GM18507 (cell line): ENCODE measurements at places on chromosomes 12 and 14.
A peak's percentile ranks its signal among the peaks of the same experiment; 100 is the strongest.

DNA sequence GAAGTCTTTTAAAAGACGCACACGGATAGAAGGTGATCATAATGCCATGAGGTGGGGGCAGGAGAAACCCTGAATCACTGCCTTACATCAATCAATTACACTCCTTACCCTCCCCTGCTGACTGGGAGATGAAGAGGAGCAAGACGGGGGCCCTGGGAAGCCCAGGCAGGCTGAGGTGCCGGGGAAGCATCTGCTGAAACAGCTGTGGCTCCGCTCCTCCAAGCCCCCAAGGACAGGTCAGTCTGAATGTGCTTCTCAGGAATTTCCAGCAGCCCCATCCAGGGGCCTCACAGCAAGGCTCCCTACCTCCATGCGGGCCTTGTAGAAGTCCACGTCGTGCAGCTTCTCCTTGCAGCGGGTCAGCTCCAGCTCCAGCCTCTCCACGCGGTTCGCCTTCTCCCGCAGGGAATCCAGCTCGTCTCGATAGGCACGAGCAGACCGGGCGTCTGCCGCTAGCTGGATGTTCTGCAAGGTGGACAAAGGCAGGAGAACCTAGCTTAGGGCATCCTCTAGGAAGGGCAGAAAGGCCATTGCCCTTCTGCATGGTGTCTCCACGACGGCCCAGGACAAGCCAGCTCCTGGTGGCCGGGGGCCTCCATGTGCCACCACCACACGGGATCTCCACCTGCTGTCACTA lies 79.8 kb downstream of the CCDC88C start:
- no peak for DNase-seq

- DNase-seq, result no peak
These were observed 11.7 kb upstream of the RPS6KL1 start for GRCh38 chr14:74934476-74935359.

- DNase-seq, result peak; percentile 22
These were observed 594 bp downstream of the ARHGDIB start for GRCh38 chr12:14960548-14961465.

GRCh38 chr14:63182968-63183367 lies 21.3 kb upstream of the RHOJ start:
- DNase-seq, result no peak

GRCh38 chr14:44449680-44450079 lies 57.4 kb downstream of the FSCB start:
- DNase-seq, result no peak

GRCh38 chr12:109608270-109608669 lies 34.7 kb downstream of the MVK start:
- DNase-seq, result no peak

GRCh38 chr12:92226071-92226661 lies 80.5 kb upstream of the BTG1 start:
- DNase-seq, result no peak

- no peak for DNase-seq
These were observed 150.9 kb downstream of the EMP1 start for GRCh38 chr12:13347241-13348043.

GRCh38 chr12:131555197-131555846 lies 155.6 kb upstream of the SFSWAP start:
- no peak for DNase-seq

GRCh38 chr12:121769297-121769830 lies 24.1 kb downstream of the RHOF start:
- DNase-seq, result no peak

- DNase-seq, result no peak
These were observed 2.0 kb upstream of the SOS2 start for GRCh38 chr14:50233166-50233950.

GRCh38 chr12:47808574-47809365 lies 10.9 kb downstream of the HDAC7 start:
- no peak for DNase-seq

- no peak for DNase-seq
These were observed 194.6 kb downstream of the PAX9 start for GRCh38 chr14:36856095-36856878.

GRCh38 chr12:92485351-92486348 lies 217.1 kb upstream of the PLEKHG7 start:
- DNase-seq, result no peak

GRCh38 chr12:122004633-122005071 lies 17.0 kb upstream of the BCL7A start:
- no peak for DNase-seq

GRCh38 chr12:100248886-100249285 lies 18.0 kb downstream of the DEPDC4 start:
- no peak for DNase-seq

DNA sequence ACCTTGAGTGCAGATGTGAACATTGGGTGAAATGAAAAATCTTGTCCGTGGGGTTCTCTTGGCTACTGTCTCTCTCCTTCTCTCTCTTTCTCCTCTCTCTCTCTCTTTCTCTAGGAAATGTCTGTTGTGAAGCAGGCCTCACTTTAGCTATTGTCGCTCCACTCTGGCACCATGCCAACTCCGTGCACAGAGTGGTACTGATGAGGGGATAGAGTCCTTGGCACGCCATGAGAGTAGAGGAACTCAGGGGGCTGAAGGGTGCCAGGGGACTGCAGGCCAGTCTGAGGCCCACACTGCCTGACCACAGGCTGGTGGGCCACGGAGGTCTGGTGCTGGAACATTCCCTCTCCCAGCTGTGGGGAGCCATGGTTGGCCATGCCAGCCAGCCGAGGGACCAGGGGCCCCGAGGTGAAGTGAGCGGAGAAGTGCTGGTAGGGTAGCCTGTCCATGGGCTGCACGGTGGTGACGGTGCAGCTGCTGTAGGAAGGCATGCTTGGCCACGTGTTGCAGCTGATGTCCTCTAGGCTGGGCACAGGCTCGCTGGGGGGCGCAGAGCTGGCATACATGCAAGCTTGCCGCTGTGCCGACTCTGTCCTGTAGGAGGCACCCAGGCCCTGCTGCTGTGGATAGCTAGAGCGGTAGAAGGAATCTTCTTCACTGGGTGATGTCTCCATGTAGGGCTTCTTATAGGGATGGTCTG lies 50.4 kb downstream of the TBX5 start:
- no peak for DNase-seq

DNA sequence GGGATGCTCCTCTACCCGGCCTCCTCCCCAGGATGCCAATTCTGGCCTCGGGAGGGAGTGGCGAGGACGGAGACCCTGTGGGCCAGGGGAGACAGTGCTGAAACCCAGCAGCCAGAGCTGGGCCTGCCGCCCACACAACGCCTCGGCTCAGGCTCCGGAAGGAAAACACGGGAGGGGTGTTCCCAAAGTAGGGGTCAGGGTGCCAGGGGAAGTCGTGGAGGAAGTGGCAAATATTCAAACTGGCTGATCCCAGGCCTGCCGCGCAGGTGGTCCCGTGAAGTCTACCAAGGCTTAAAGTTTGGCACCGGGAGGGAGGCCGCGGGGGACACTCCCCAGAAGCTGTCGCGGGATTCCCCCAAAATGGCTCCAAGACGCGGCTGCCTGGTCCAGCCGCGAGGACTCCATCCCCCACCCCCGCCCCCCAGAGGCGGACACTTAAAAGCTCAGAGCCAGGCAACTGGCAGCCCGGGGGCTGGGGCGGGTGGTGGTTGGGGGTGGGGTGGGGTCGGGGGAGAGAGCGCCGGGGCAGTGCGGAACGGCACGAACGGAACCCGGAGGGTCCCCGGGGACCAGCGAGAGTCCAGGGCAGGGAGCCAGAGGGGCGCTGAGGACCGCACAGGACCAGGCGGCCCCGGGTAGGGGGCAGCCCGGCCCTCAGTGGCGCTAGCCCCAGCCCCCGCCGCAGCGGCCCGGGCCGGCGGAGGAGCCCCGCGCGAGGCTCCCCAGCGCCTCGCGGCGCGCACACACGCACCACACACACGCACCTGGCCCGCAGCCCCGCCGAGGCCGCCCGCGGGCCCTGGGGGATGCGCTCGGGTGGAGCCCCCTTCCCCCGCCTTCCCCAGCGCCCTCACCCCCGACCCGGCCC lies 20.0 kb downstream of the BEGAIN start:
- no peak for DNase-seq

GRCh38 chr12:120368789-120369602 lies at the start of gene MSI1:
MSI1 (minus strand) TSS chr12:120369164; CDS start chr12:120369091, 73 bp downstream.
- no peak for DNase-seq

GRCh38 chr12:6059860-6060565 lies 64.5 kb downstream of the VWF start:
- no peak for DNase-seq

- no peak for DNase-seq
These were observed 35.2 kb upstream of the KITLG start for GRCh38 chr12:88615490-88615889.
